Activated CD8-positive, alpha-beta T cell treated with anti-CD3 and anti-CD28 coated beads, Interleukin-2, amount 10 ng/mL, durations not matched to agents 7 days and 5 days (primary cell): ENCODE measurements at places on chromosomes 4 and X. TPM values are rescaled to one million over a fixed set of nuclear protein-coding genes. Genes with fewer than 3 reads are reported as not detected.
A peak's percentile ranks its signal among the peaks of the same experiment; 100 is the strongest.

Gene GABRG1
- total RNA-seq: not detected

Gene ZAR1
- total RNA-seq: not detected

Gene POU3F4
- not detected for total RNA-seq

GRCh38 chrX:11913001-11913400 is 155.0 kb downstream of the MSL3 start:
- H3K27me3 ChIP-seq: peaks cover 4% of the 10 kb centered on the region
- H3K4me1 ChIP-seq: no peaks in the 10 kb centered on the region
- no peak for DNase-seq
- H3K36me3 ChIP-seq: no peaks in the 10 kb centered on the region
- no peak overlapping the region for H3K27ac ChIP-seq
- no peak overlapping the region for H3K4me3 ChIP-seq

- H3K4me1 ChIP-seq: no peaks in the 10 kb centered on the region
- H3K27ac ChIP-seq: no peak overlapping the region
- no peaks in the 10 kb centered on the region for H3K36me3 ChIP-seq
Measured at GRCh38 chr4:158624889-158625478, 46.7 kb downstream of the C4orf46 start.

DNA sequence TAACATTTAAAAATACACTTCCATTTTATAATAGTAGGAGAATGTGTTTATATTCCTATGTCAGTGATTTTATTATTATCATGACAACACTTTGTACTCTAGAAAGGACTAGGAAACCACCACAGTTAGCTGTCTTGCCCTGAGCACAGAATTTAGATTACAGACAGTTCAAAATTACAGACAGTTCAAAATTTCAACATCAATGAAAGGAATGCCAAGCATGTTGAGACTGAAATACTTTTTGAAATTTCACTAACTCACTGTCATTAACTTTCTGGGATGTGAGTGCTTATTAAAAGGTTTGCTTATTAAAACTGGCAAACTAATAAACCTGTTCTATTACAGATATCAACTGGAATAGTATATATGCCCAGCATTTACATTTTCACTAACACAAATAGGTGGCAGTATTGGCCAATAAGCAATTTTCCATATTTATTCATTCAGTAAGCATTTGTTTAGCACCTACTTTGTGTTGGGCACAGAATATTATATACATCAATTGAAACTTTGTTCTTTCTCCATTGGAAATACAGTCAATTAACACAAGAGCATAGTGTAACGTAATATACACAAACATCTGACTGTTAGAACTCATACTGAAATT is 179.4 kb downstream of the FBXW7 start:
- H3K4me3 ChIP-seq: no peak overlapping the region
- no peak overlapping the region for H3K27ac ChIP-seq
- H3K36me3 ChIP-seq: peaks cover 4% of the 10 kb centered on the region
- H3K27me3 ChIP-seq: no peaks in the 10 kb centered on the region
- DNase-seq: no peak
- peaks cover 14% of the 10 kb centered on the region for H3K4me1 ChIP-seq

DNA sequence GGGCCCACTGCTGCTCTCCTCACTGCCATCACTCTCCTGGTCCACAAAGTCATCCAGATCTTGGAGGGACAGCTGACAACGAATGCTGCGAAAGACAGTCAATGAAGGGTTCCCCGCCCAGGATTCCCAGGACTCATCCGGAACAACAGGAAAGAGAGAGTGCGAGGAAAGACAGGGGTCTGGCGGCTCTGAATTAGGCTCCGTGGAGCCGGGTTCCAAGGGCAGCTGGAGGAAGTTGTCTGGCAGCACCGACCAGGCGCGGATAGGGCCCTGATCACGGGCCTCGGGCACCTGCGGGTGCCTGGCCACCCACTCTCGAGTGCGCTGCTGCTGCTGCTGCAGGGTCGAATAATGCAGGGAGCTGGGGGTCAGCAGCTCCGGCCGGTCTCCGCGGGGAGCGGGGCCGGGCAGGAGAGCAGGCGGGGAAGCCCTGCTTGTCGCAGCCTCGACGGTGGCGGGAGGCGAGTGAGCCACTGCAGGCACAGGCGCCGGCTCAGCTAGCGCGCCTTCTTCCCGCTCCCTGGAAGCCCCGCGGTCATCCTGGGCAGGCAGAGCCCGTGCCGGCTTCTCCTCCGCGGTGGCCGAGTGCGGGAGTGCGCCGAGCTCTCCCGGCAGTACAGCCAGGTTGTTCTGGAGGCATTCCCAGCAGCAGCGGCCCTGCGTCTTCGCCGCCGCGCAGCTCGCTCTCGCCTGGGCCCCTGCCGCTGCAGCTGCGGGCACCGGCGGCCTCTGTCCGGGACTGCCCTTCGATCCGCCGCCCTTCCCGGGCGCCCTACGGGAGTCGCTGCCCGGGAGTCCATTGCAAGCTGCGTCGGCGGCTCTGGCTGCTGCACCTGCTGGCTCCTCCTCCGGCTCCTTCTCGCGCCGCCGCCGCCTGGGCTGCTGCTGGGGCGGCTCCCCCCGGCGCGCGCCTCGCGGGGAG is 1.1 kb downstream of the SOWAHB start:
- peak; percentile 27 for DNase-seq
- H3K4me1 ChIP-seq: peaks cover 12% of the 10 kb centered on the region
- H3K27me3 ChIP-seq: peaks cover 54% of the 10 kb centered on the region
- H3K4me3 ChIP-seq: peak overlapping the region; percentile 9
- H3K36me3 ChIP-seq: no peaks in the 10 kb centered on the region

- H3K27me3 ChIP-seq: no peaks in the 10 kb centered on the region
- H3K4me3 ChIP-seq: no peak overlapping the region
- H3K36me3 ChIP-seq: no peaks in the 10 kb centered on the region
Measured at GRCh38 chr4:30600246-30601017, 119.7 kb upstream of the PCDH7 start.

DNA sequence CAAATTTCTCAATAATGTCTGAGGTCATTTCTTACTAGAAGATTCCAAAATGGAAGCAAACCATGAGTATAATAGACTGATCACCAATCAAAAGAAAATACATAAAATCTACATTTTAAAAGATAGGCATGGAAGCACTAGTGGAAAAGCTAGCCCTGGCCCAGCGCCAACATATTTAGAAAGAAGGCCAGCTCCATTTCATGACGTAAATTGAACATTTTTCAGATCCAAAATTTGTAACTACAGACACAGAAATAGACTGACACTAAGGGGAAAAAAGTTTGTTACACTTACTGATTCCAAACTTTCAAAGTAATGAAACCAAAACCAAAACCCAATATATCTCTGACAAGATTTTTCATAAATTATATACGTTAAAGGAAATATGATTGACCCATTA is 117.7 kb downstream of the ADAMTS3 start:
- no peaks in the 10 kb centered on the region for H3K4me1 ChIP-seq
- no peaks in the 10 kb centered on the region for H3K36me3 ChIP-seq
- H3K27me3 ChIP-seq: no peaks in the 10 kb centered on the region
- no peak overlapping the region for H3K4me3 ChIP-seq

GRCh38 chr4:38149472-38149996 is 189.3 kb downstream of the PTTG2 start:
- no peak for DNase-seq
- H3K27me3 ChIP-seq: peaks cover 5% of the 10 kb centered on the region
- H3K4me3 ChIP-seq: no peak overlapping the region
- no peaks in the 10 kb centered on the region for H3K36me3 ChIP-seq
- peaks cover 9% of the 10 kb centered on the region for H3K4me1 ChIP-seq

DNA sequence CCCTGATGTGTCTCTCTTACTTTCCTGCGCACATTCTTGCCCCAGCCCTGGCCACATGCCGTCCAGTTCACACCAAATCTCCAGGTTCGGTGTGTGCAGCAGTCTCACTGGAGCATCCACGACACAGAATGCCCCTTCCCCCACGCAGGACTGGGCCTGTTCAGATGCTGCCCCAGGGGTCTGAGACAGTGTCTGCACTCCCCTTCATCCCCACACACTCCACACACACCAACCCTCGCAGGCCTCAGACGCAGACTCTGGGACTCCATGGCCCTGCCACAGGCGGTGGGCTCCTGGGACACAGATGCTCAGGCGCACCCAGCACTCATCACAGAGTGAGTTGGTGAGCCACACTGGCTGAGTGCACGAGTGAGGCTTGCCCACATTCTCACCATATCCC is 83.9 kb downstream of the AFAP1 start:
- peaks cover 56% of the 10 kb centered on the region for H3K4me1 ChIP-seq
- peaks cover 11% of the 10 kb centered on the region for H3K36me3 ChIP-seq
- DNase-seq: no peak
- H3K4me3 ChIP-seq: no peak overlapping the region
- H3K27me3 ChIP-seq: peaks cover 2% of the 10 kb centered on the region
- H3K27ac ChIP-seq: peak overlapping the region; percentile 92

DNA sequence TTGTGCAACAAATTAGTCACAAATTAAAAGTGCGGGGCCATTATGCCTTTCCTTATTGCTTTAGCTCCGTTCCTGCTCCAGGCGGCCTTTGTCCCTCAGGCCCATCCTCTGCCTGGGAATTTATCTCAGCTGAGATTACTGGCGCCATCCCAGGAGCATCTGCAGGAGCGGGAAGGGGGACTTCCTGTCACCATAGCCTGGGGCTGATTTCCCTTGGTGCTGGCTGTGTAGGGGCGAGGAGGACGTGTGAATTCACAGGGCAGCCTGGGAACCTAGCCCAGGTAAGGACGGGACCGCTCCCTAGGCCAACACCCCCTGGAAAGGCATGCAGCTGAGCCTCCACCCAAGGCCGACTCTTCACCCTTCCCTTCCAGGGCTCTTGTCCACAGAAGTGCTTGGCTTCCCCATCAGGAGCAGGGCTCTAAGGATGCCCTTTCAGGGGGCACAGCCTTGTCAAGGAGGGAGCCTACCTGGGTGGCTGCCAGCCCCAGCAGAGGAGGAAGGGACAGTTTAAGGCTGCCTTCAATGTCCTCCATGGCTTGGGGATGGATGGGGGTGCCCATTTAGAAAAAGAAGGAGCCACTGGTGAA is 72.6 kb upstream of the NKX1-1 start:
- H3K4me3 ChIP-seq: no peak overlapping the region
- no peaks in the 10 kb centered on the region for H3K36me3 ChIP-seq
- H3K4me1 ChIP-seq: no peaks in the 10 kb centered on the region
- no peak for DNase-seq
- H3K27me3 ChIP-seq: peaks cover 3% of the 10 kb centered on the region
- H3K27ac ChIP-seq: no peak overlapping the region

DNA sequence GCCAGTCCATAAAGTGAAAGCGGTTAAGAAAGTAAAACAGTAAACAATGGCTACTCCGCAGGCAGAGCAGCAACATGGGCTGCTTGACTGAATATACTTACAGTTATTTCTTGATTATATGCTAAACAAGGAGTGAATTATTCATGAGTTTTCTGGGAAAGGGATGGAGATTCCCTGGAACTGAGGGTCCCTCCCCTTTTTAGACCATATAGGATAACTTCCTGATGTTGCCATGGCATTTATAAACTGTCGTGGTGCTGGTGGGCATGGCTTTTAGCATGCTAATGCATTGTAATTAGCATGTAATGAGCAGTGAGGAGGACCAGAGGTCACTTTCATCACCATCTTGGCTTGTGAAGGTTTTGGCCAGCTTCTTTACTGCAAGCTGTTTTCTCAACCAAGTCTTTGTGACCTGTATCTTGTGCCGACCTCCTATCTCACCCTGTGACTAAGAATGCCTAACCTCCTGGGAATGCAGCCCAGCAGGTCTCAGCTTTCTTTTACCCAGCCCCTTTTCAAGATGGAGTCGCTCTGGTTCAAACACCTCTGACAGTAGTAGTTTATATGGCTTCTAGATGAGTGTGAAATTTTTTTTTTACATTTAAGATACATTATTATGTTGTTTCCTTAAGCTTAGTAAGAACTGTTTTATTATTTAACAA is 514.8 kb upstream of the TENM3 start:
- no peak overlapping the region for H3K27ac ChIP-seq
- H3K4me1 ChIP-seq: no peaks in the 10 kb centered on the region
- DNase-seq: no peak
- H3K4me3 ChIP-seq: no peak overlapping the region
- no peaks in the 10 kb centered on the region for H3K36me3 ChIP-seq

DNA sequence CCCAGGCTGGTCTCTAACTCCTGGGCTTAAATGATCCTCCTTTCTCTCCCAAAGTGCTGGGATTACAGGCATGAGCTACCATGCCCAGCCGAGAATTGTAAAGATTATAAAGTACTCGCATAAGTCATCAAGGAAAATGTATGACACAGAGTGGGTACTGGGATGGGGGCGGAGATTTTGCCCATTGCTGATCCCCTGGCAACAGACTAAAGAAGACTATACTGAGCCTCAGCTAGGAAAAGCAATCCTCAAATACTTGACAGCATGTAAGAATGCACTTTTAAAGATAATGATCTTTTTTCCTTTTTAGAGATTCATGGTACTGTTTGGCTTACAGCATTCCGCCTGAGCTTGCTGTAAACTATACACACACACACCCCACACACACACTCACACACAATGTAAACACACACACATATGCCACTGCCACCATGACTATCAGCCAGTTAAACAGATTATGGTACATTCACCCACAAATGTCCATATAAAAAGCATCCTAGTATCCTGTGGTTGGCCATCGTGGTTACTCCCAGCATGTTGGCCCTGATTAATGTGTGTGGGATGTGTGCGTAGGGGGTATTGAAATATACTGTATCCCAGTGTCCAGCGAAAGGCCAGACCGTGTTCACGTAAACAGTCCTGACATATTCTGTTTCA is 113.0 kb downstream of the AMELX start:
- H3K4me3 ChIP-seq: no peak overlapping the region
- no peaks in the 10 kb centered on the region for H3K27me3 ChIP-seq
- DNase-seq: no peak
- no peaks in the 10 kb centered on the region for H3K36me3 ChIP-seq
